ENCODE measurements at places on chromosomes 6 and 20.

GRCh38 chr20:52864916-52865605 lies 107.1 kb upstream of the TSHZ2 start:
- no peak for DNase-seq

DNA sequence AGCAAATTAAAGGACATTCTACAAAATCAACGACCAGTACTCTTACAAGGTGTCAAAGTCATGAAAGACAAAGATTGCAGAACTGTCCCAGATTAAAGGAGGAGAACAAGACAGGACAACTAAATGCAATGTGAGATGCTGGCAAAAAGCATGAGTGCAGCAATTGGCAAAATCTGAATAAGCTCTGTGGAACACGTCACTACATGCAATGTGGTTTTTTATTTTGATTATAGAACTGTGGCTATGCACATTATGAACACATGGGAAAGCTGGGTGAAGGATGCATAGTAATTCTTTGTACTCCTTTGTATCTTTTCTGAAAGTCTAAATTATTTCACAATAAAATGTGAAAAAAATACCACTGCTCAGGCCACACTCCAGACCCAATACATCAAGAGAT lies 509.4 kb downstream of the KIF16B start:
- no peak for DNase-seq

DNA sequence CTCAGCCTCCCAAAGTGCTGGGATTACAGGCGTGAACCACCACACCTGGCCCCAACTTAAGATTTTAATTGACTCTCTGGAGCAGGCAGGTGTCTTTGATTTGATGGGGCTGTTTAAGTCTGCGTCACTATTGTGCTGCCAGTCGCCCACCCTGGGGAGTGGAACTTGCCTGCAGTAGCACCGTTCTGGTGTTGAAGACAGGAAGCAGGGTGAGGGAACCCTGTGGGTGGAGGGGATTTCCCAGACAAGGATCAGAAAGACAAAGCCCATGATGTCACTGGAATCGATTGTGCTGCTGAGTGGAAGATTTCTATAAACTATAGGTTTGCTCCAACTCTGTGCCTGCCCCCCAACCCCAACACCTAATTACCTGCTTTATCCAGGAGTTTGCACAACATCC lies 11.0 kb downstream of the ALDH8A1 start:
- DNase-seq: no peak

GRCh38 chr20:9974324-9974723 lies 60.5 kb upstream of the ANKEF1 start:
- DNase-seq: no peak

DNA sequence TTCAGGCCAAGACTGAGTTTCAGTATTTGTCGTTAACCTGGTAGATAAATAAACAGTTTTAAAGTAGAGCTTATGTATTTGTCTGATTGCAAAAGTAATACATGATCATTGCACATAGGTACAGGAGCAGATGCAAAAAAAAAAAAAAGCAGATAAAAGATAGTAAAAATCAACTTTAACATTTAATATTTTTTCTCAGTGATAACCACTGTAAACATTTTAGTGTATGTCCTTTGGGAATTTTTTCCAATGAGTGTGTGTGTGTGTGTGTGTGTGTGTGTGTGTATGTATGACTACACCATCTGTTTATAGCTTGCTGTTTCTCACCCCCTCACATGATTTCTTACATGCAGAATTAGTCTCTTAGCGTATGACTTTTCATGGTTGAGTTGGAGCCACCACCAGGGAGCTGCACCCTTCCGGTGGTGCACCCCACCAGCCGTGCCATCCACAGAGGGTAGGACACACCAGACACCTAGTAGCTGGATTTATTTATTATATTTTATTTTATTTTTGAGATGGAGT lies 26.3 kb downstream of the WRNIP1 start:
- DNase-seq: no peak

- no peak for DNase-seq
These were observed 182.6 kb upstream of the NOX3 start for GRCh38 chr6:155638200-155638599.

DNA sequence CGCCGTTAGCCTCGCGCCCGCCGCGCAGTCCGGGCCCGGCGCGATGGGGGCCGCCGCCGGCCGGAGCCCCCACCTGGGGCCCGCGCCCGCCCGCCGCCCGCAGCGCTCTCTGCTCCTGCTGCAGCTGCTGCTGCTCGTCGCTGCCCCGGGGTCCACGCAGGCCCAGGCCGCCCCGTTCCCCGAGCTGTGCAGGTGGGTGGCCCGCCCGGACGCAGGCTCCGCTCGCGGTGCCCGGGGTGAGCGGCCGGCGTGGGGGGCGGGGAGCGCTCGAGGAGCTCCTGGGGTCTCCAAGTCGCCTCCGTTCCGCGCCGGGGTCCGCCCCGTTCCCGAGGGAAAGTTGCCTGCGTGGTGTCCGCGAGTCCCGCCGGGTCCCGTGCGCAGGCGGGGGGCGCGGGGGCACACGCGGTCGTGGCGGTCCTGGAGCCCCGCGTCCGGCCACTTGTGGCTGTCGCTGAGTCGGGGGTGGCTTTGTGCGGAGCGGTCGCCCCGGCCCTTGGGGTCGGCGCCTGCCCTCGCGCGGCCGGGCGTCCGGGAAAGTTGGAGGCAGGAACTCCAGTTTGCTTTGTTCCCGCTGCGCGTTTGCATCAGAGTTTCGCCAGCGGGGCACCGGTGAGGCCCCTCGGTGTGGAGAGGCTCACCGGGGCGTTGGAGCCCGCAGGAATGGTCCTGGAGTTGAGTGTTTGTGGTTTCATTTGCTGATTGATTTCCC lies 476 bp downstream of the IGF2R start:
- no peak for DNase-seq

GRCh38 chr20:29298759-29299613 lies 1958.5 kb upstream of the DEFB115 start:
- no peak for DNase-seq

- DNase-seq: no peak
These were observed 24.6 kb downstream of the GPR6 start for GRCh38 chr6:110002676-110003075.

DNA sequence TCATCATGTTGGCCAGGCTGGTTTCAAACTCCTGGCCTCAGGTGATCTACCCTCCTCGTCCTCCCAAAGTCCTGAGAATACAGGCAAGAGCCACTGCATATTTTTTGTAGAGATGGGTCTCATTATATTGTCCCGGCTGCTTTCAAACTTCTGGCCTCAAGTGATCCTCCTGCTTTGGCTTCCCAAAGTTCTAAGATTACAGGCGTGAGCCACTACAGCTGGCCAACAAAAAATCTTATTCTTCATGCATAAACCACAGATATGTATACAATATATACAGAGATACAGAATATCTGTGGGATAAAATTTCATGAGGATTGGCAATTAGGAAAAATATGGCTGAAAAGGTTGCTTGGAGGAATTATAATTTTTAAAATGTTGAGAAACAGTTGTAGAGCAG lies 49.9 kb downstream of the SLC35A1 start:
- no peak for DNase-seq

DNA sequence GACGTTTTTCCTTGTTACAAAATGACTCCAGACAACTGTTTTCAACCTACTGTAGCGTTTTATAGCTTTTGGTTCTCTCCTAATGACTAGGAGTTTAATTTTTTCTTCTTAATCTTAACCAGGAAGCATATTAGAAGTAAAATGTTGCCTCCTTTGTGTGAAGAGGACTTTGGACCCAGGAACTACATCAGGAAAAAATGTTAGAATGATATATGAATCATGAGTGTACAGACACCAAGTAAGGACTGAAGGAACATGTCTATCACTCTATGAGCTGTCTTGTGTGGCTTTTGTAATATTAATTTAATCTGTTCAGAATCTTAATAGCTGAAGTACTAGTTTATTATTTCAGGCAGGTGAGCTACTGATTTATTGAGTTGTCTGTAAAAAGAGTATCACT lies 71.0 kb upstream of the MARCKS start:
- DNase-seq: no peak

GRCh38 chr6:23086100-23086499 lies 516.7 kb downstream of the HDGFL1 start:
- DNase-seq: no peak

DNA sequence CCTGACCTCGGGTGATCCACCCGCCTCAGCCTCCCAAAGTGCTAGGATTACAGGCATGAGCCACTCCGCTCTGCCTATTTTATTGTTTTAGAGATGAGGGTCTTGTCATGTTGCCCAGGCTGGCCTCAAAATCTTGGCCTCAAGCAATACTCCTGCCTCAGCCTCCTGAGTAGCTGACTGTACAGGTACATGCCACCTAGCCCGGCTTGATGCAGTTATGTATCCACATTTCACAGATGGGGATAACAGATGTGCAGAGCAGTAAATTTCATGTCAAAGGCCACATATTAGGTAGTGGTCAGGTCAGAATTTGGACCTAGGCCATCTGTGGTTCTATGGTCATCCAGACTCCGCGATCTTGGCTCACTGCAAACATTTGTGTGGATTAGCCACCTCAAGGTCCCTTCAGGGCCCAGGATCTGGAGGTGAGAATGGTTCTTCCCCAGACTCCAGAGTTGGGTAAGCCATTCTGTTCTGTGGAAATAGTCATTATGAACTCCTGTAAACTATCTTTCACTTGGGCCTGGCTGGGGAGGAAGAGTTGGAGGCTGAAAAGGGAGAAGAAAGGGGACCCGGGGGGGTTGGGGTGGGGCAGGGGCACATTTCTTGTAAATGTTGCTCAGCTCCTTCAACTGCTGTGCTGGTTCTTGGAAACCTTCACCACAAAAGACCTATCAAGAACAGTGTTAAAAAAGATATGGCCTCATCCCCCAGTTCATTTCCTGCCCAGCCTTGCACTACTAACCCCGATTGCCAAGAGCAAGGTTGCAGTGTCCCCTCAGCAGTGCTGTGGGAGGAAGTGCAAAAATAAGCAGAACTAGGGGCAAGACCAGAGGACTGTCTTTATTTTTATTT lies 13.0 kb downstream of the PIM1 start:
- DNase-seq: no peak

Data from D721Med (cell line).